ENCODE measurements at places on chromosomes 11 and 22. TPM values are rescaled to one million over a fixed set of nuclear protein-coding genes. Genes with fewer than 3 reads are reported as not detected.

- H3K27ac ChIP-seq = no peak overlapping the region
- H3K36me3 ChIP-seq = peaks cover 21% of the 10 kb centered on the region
- H3K27me3 ChIP-seq = no peaks in the 10 kb centered on the region
These were observed 6.7 kb downstream of the CENPM start for GRCh38 chr22:41939981-41940831.

Gene APOL4
- total RNA-seq = 10.8 TPM

Gene POLR2F
- 102 TPM for total RNA-seq

Gene TMEM191B
- total RNA-seq = 3.4 TPM

GRCh38 chr22:46574993-46575910 is 37.8 kb upstream of the CELSR1 start:
- H3K4me1 ChIP-seq = peaks cover 40% of the 10 kb centered on the region
- no peak for DNase-seq
- H3K36me3 ChIP-seq = peaks cover under 1% of the 10 kb centered on the region
- H3K27ac ChIP-seq = no peak overlapping the region
- H3K4me3 ChIP-seq = no peak overlapping the region

GRCh38 chr11:37115963-37116362 is 517.9 kb upstream of the RAG2 start:
- no peaks in the 10 kb centered on the region for H3K27me3 ChIP-seq
- no peak for DNase-seq
- no peaks in the 10 kb centered on the region for H3K4me1 ChIP-seq
- no peak overlapping the region for H3K27ac ChIP-seq

- no peaks in the 10 kb centered on the region for H3K36me3 ChIP-seq
- H3K4me1 ChIP-seq = no peaks in the 10 kb centered on the region
- no peaks in the 10 kb centered on the region for H3K27me3 ChIP-seq
- no peak overlapping the region for H3K4me3 ChIP-seq
These were observed 11.4 kb upstream of the A4GALT start for GRCh38 chr22:42732081-42732480.

Gene GP1BB
- total RNA-seq = 14.4 TPM

Gene ANO1
- 2.6 TPM for total RNA-seq

Gene TMEM191C
- total RNA-seq = 4.7 TPM

- no peak overlapping the region for H3K4me3 ChIP-seq
- H3K27ac ChIP-seq = no peak overlapping the region
- peaks cover 32% of the 10 kb centered on the region for H3K4me1 ChIP-seq
- H3K36me3 ChIP-seq = no peaks in the 10 kb centered on the region
- no peak for DNase-seq
- no peaks in the 10 kb centered on the region for H3K27me3 ChIP-seq
These were observed 42.1 kb upstream of the TP53I11 start for GRCh38 chr11:44992774-44993173.

GRCh38 chr11:24064309-24064903 is 432.4 kb upstream of the LUZP2 start:
- DNase-seq = peak; percentile 29
- H3K27ac ChIP-seq = no peak overlapping the region
- no peak overlapping the region for H3K4me3 ChIP-seq

Gene GTPBP1
- total RNA-seq = 31.8 TPM

Gene IFITM2
- total RNA-seq = 132 TPM

Gene CDCA5
- 8.7 TPM for total RNA-seq

DNA sequence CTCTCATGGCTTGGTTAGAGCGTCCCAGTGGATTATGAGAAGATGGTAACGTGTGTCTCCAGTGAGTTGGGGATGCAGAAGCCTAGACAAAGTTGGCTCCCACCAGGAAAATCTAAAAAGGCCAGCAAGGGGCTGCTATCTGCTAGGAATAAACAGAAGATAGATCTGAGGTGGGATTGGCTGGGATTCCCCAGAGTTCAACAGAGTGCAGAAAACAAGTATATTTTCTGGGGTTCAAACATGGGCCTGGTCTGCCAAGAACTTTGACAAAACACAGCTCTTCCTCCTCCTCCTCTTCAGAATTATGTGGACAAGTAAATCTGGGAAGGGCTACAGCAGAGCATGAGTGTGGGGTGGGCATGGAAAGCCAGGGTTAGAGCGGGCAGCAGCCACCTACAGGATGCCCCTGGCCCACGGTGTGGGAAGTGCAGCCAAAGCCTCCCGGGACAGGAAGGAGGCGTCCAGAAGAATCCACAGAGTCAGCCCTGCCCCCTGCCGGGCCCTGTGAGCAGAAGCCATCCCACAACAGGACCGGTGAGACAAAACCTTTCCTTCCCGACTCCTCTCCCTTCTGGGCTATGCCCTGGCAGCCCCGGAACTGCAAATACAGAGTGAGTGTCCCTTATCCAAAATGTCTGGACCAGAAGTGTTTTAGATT is 67.1 kb downstream of the CD82 start:
- H3K4me1 ChIP-seq = peaks cover 54% of the 10 kb centered on the region
- H3K36me3 ChIP-seq = no peaks in the 10 kb centered on the region
- DNase-seq = no peak
- no peak overlapping the region for H3K4me3 ChIP-seq

DNA sequence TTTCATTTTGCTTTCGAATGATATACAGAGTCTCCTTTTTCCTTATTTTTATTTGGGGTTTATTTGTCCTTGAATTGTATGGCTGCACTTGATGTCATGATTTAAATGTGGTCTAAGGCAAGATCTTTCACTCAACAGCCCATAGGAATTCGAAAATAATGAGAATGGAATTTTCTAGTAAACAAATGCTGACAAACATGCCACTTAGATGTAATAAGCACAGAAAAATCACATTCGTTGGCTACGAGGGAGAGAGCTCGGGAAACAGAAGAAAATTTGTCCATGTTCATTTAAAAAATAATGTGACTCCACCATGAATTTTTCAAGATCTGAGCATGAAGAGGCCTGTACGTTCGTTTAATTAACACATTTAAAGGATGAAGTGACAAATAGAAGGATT is 73.0 kb downstream of the BLID start:
- H3K36me3 ChIP-seq = no peaks in the 10 kb centered on the region
- H3K27me3 ChIP-seq = no peaks in the 10 kb centered on the region
- H3K4me1 ChIP-seq = no peaks in the 10 kb centered on the region
- no peak overlapping the region for H3K27ac ChIP-seq

Gene TMEM86A
- total RNA-seq = 4.9 TPM

- H3K27me3 ChIP-seq = no peaks in the 10 kb centered on the region
- no peak overlapping the region for H3K27ac ChIP-seq
- peak; percentile 20 for DNase-seq
- H3K36me3 ChIP-seq = peaks cover 33% of the 10 kb centered on the region
These were observed 42.6 kb downstream of the GNB1L start for GRCh38 chr22:19811811-19812771.

DNA sequence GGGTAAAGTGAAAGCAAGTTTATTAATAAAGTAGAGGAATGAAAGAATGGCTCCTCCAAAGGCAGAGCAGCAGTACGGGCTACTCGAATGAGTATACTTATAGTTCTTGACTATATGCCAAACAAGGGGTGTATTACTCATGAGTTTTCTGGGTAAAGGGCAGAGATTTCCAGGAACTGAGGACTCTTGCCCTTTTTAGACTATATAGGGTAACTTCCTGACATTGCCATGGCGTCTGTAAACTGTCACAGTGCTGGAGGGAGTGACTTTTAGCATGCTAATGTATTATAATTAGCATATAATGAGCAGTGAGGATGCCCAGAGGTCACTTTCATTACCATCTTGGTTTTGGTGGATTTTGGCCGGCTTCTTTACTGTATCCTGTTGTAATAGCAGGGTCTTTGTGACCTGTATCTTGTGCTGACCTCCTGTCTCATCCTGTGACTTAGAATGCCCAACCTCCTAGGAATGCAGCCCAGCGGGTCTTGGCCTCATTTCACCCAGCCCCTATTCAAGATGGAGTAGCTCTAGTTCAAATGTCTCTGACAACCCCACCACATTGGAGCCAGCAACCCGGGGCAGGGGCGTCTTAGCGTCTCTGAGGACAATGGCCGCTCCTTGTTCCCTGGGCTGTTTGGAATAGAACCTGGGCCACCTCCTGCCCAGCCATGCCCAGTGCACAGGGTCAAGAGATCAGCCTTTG is 34.9 kb upstream of the CD82 start:
- no peak overlapping the region for H3K4me3 ChIP-seq
- H3K36me3 ChIP-seq = no peaks in the 10 kb centered on the region
- no peak for DNase-seq
- H3K4me1 ChIP-seq = peaks cover 20% of the 10 kb centered on the region
- no peak overlapping the region for H3K27ac ChIP-seq

DNA sequence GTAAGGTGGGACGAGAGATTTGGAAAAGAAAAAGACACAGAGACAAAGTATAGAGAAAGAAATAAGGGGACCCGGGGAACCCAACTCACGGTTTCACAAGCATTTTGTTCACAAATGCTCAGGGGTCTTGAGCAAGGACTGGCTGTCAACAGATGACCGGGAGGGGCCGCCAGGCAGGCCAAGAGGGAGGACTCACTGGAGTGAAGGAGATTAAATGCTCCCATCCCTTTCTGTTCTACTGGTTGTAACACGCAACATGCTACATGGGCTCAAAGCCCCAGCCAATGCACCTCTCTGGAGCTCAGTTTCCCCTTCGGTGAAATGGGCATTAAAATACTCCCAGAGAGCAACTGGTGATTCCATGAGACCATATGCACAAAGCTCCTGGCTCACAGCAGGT is 13.4 kb downstream of the SHANK2 start:
- H3K27me3 ChIP-seq = no peaks in the 10 kb centered on the region
- H3K36me3 ChIP-seq = no peaks in the 10 kb centered on the region

DNA sequence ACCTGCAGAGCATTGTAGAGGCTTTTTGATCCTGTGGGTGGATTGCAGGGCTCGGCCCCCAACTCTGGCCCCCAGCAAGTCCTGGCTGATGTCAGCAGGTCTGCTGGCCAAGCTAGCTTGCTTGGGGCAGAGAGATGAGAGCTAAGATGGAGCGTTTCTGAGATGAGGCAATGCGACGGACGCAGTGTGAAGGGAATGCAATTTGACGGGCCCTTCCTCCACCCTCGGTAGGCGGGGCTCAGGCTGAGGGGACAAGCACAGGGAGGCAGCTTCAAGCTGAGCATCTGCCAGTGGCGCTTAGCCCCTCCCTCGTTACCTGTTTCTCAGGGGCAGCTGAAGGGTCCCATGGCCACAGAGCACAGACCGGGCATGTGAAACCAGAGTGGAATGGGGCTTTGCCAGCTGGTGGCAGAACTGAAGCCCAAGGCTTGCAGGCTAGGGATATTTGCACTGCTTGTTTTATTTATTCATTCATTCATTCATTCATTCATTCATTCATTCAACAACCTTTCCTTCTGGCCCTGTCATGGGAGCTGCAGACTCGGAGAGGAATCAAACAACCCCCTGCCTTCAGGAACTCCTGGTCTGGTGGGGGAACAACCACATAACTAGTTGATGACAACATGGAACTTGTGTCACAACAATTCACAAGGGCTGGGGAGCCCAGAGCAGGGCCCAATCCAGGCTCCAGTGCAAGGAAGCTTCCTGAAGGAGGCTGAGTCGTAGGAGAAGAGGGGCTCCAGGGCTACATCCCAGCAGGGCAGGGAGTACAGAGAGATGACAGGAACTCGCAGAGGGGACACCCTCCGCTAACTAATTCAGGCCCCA is 66.8 kb downstream of the THAP12 start:
- H3K4me1 ChIP-seq = peaks cover 9% of the 10 kb centered on the region
- H3K36me3 ChIP-seq = no peaks in the 10 kb centered on the region
- H3K27me3 ChIP-seq = no peaks in the 10 kb centered on the region
- DNase-seq = no peak

DNA sequence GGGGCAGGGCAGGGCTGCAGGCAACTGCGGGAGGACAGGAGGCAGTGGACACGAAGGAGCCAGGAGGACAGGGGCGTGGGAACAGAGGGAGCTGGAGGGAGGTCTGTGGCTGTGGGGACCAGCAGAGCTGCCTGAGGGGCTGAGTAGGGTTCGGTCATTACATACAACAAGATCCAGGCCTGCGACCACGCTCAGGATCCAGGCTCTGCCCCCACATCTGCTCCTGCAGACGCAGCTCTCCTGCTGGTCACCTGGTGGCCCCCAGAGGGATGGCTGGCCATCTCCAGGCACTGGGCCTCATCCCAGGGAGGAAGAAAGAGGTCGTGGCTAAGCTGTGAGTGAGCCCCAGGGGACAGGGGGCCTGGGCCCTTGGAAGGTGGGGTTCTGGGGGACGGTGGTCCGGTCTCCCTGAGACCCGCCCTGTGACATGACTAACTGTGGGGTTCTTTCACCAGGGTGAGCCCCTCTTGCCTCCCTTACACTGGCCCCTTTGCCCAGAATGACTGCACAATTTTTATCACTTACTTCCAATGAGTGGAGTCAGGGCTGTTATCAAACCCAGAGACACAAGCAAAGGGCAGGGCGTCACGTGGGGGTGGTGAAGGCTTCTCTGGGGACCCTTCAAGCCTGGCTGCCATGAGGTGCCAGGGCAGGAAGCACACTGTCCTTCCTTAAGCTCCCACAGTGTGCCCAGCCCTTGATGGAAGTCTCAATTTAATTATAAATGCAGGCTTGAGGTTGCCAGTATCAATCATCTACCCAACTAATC is 6.7 kb upstream of the APOBEC3A start:
- no peak overlapping the region for H3K4me3 ChIP-seq
- H3K27ac ChIP-seq = no peak overlapping the region
- no peaks in the 10 kb centered on the region for H3K36me3 ChIP-seq

GRCh38 chr11:56782167-56782847 is 33.8 kb upstream of the OR9G4 start:
- H3K36me3 ChIP-seq = no peaks in the 10 kb centered on the region
- H3K4me3 ChIP-seq = no peak overlapping the region
- H3K27me3 ChIP-seq = no peaks in the 10 kb centered on the region
- DNase-seq = no peak
- no peaks in the 10 kb centered on the region for H3K4me1 ChIP-seq
- H3K27ac ChIP-seq = no peak overlapping the region

- peaks cover 22% of the 10 kb centered on the region for H3K4me1 ChIP-seq
- H3K27ac ChIP-seq = no peak overlapping the region
- no peak for DNase-seq
- H3K27me3 ChIP-seq = no peaks in the 10 kb centered on the region
- H3K36me3 ChIP-seq = peaks cover 3% of the 10 kb centered on the region
- H3K4me3 ChIP-seq = no peak overlapping the region
These were observed 17.5 kb upstream of the TBX1 start for GRCh38 chr22:19743081-19743480.

Gene HTR3A
- 23.0 TPM for total RNA-seq

GRCh38 chr22:19693981-19694670 is 20.2 kb upstream of the SEPTIN5 start:
- peaks cover 12% of the 10 kb centered on the region for H3K4me1 ChIP-seq
- no peaks in the 10 kb centered on the region for H3K36me3 ChIP-seq
- no peaks in the 10 kb centered on the region for H3K27me3 ChIP-seq

Gene RHOD
- total RNA-seq = 2.2 TPM

- H3K27ac ChIP-seq = no peak overlapping the region
- no peaks in the 10 kb centered on the region for H3K36me3 ChIP-seq
- no peak overlapping the region for H3K4me3 ChIP-seq
- no peaks in the 10 kb centered on the region for H3K4me1 ChIP-seq
These were observed 65.9 kb downstream of the PHF21A start for GRCh38 chr11:46055371-46055770.

DNA sequence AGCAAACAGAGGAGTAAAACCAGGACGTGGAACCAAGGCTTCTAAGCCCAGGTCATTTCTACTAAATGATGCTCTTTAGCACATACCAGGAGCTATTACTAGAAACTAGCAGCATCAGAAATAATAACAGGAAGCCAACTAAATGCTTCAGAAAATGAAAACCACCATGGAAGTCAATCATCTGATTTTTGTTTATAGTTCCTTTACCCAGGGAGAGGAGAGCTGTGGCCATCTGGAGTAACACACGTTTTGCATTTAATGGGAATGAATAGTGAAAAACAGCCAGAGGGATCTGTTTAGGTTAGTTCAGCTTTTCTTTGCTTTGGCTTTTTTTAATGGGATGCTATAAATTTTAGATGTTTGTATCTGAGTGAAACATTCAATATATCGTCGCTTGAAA is 250.7 kb upstream of the ARHGAP20 start:
- no peaks in the 10 kb centered on the region for H3K27me3 ChIP-seq
- H3K4me1 ChIP-seq = no peaks in the 10 kb centered on the region
- no peak for DNase-seq
- no peak overlapping the region for H3K27ac ChIP-seq
- H3K4me3 ChIP-seq = no peak overlapping the region
